Karpas-422 (cell line): ENCODE measurements at places on chromosomes 7 and 10.

- no peak for DNase-seq
These were observed 44.8 kb upstream of the HHEX start for GRCh38 chr10:92644921-92645320.

DNA sequence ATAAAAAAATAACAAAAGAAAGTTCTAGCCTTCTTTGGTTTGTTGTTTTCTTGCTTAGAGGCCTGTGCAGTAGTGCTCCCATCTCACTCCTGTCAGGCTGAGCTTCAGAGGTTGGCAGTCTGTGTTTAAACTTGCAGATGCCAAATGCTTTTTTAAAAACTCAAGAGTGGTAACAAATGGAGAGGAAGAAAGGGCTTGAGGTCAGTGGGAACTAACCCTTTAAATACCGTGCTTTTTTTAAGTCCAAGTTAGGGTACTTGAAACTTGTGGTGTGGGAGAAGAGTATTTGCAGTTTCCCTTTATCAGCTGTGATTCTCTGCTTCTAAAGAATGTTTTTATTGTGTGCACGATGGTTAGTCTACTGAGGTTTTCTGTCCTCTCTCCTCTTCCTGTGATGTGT is 29.4 kb downstream of the ZRANB1 start:
- no peak for DNase-seq

GRCh38 chr7:47661051-47661714 is 79.3 kb upstream of the TNS3 start:
- DNase-seq: no peak

DNA sequence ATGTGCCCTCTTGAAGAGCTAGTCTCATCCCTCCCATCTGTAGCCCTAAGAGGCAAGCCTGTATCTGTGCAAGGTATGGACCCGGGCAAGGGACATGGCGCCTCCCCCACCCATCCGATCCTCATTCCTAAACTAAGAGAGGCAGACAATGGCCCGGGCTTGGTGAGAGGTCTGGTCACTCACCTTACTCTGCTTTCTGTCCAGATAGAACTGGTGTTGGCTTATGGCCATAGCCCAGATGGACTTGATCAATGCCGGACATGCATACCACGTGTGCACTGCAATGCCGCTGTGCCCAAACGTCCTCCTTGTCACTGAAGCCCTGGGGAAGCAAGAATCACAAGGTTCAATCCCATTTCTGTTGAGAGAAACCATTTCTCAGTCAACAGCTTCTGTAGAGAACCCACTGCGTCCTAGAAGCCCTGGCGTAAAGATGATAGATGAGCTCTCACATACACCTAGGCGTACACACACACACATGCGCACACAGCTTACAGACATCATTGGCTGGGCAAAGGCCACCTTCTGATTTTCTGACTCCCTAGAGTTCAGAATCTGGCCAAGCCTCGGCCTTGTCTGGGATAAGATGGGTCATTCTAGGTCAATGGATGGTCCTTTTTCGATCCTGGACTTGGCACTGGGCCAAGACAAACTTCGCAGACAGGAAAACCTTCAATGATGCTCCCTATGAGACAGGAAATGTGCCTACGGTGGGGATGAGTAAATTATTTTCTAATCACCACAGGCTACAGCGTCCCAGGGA is 114.6 kb downstream of the PRPF18 start:
- DNase-seq: no peak

- DNase-seq: no peak
These were observed 54.8 kb downstream of the ABLIM1 start for GRCh38 chr10:114603303-114603702.

GRCh38 chr10:945778-946177 is 14.3 kb upstream of the LARP4B start:
- DNase-seq: peak; percentile 35
